ENCODE measurements at places on chromosomes 3 and 15.

GRCh38 chr15:77180270-77180669 is 109.4 kb upstream of the TSPAN3 start:
- no peak for DNase-seq

- DNase-seq: no peak
Measured at GRCh38 chr15:43135351-43135750, 2.0 kb downstream of the TMEM62 start.

- DNase-seq: no peak
Measured at GRCh38 chr15:69609176-69609575, 156.6 kb downstream of the RPLP1 start.

DNA sequence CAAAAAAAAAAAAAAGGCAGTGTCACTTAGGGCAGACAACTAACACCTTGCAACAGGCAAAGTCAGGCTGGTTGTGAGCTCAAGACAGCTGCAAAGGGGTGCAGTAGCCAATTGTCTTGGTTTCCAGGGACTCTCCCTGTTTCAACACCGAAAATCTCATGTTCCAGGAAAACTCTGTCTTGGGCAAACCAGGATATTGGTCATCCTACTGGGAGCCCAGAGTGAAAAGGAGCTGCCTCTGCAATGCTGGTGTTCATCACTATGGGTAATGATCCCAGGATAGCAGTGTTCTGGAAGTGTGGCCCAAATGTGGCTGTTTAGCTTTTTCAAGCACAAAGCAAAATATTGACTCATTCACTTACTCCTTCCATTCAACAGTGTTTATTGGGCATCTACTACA is 82.6 kb downstream of the ARHGAP31 start:
- no peak for DNase-seq

DNA sequence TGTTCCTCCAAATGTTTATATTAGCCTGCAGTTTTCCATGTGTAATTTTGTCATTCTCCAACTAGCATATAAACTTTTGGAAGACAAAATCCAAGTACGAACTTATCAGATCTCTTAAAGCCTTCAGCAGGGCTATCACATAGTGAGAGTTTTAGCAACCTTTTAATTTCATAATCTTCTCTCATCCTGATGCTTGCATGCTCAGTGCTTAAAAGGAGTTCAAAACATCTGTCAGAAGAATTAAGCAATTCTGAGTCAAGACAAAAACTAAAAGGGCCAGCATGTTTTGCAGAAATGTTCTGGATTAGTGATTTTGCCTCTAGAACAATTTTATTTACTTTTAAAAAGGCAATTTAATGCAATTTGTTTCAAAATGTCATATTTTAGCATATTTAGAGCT is 73.4 kb upstream of the SLC2A2 start:
- DNase-seq: no peak

- no peak for DNase-seq
Measured at GRCh38 chr15:61256231-61256630, 27.1 kb upstream of the RORA start.

DNA sequence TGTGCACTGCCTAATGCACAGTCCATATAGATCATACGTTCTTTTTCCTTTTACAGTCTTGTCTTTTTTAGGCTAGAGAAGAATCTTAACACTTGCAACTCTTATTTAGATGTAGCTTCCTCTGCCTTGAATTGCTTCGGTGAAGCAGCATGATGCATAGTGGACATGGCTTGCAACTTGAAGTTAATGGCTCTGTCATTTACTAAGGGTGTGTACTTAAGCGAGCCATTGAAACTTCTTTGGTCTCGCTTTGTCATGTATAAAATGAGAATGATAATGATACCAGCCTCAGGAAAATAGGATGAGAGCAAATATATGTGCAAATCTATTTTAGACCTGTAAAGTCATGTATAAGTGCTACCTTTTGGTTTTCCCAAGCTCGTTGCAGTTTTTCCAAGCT is 147.4 kb downstream of the GHSR start:
- no peak for DNase-seq

- no peak for DNase-seq
Measured at GRCh38 chr3:188567478-188568195, 413.7 kb downstream of the LPP start.

- no peak for DNase-seq
Measured at GRCh38 chr3:46905213-46905560, 27.7 kb downstream of the PTH1R start.

GRCh38 chr15:53295574-53295973 is 463.9 kb downstream of the WDR72 start:
- DNase-seq: no peak

DNA sequence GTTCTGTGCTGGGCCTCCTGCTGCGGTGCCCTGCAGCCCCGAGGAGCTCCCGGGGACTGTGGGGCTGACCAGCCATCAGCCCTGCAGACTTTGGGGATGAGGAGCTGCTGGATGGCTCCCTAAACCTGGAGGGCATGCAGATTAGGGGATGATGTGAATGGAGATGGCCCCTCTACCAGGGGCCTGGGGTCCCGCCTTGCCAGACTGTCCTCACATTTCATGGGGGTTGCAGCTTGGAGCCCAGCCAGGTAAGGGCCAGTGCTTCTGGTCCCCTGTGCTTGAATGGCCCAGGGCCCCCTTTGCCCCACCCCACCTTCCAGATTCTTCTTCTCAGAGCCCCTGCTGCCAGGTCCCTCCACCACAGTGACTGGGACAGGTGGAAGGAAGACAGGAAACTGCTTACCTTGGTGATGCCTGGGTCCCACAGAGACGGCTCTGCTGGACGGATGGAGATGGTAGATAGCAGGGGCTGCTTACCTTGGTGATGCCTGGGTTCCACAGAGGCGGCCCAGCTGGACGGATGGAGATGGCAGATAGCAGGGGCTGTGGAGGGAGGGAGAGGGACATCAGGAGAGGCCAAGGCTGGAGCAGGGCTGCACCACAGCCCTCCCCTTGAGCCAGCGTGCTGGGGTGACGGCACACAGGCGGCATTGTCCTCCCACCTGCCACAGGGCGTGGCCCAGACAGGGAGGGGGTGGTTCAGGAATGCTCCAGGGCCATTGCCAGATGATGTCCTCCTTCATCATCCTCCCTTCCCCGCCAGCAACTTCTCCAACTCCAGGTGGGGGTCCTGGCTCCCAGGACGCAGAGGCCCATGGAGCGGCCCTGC is at the start of gene SPTBN5:
Gene SPTBN5, minus strand, starts transcription at position 632 of the 829 bp plus-strand sequence. Its CDS starts 556 bp downstream, at position 76.
- DNase-seq: no peak

GRCh38 chr3:170584585-170585007 is 1.3 kb downstream of the SLC7A14 start:
- DNase-seq: peak; percentile 39

- no peak for DNase-seq
Measured at GRCh38 chr3:27500986-27501385, 16.8 kb upstream of the SLC4A7 start.

DNA sequence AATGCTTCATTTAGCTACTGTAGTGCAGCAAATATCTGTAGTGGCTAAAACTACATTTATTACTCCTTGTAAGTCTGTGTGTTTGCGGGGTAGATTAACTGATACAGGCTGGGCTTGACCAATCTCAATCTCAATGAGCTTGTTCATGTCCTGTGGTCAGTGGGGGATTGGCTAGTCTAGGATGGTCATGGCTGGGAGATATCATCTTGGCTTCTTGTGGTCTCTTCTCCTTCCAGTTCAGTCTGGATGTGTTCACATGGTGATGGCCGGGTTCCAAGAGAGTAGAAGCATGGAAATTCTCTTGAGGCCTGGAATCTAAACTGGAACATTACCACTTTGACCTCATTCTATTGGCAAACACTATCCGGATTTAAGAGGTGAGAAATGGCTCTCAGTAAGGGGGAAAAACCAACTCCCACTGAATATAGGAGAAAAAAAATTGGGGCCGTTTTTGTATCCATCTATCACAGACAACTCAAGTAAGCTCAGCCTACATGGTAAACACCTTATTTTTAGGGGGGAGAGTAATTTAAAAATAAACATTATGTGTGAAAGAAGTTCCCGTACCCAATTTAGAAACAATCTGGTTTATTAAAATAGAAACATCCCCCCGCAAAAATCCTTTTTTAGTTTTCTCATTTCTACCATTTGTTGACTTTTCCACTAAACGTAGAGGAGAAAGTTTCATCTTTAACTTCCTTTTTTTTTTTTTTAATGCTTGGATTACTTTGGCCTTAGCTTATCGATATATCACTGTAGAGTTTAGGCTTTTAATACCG is 284.9 kb upstream of the TBC1D5 start:
- no peak for DNase-seq

GRCh38 chr3:194487289-194488054 is 670 bp upstream of the ATP13A3 start:
- DNase-seq: peak; percentile 37

DNA sequence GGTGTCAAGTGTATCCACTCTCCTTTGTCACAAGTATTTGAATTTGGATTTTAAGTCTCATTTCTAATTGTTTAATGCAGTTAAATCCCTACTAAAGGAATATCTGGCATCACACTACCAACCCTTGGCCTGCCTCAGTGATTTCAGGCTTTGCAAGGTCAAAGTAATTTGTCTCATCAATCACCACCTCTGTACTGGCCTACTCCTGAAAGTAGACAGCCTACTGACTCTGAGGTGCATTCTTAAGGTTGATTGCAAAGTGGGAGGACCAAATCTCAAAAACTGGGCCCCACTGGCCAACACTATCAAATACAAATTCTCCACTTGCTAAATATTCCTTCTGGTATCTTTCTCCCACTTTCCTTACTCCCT is 851 bp upstream of the TEX55 start:
- DNase-seq: no peak

DNA sequence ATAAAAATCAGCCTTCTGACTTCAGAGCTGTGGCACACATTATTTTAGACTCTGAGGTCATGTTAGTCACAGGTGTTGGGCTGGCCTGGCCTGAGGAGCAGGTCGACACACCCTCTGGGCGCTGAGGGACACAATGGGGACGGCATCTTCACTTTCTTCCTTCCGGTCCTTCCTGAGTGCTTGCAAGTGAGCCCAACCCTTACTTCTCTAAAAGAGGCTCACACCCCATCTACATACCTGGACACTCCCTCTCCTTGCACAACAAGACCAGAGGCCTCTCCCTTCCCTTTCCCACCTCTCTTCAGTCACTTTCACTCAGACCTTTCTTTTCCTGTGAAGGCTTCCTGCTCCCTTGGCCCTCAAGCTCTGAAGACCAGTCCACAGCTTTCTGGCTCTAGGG is 85.4 kb downstream of the XXYLT1 start:
- DNase-seq: no peak

GRCh38 chr3:51715231-51715976 is 8.5 kb downstream of the GRM2 start:
- no peak for DNase-seq

DNA sequence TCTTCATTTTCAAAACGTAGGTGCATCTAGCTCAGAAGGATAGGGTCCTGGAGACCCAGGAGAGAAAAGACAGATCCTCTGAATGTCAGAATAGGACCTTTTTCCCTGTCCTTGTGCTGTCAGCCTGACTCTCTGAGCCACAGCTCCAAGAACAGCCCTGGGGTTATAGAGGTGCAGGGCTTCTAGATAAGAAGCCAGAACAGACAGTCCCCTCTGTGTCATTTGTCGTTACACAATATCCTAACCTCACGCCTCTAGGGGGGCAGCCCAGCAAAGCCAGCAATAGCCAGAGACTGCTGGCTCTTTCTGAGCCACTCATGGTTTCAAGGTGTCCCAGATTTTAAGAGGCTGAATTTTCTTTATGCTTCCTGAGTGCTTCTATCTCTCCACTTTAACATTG is 153.2 kb upstream of the THBS1 start:
- no peak for DNase-seq

- DNase-seq: no peak
Measured at GRCh38 chr3:195180490-195181112, 90.4 kb downstream of the XXYLT1 start.

GRCh38 chr3:15331606-15332404 is 581 bp downstream of the SH3BP5 start:
- DNase-seq: peak; percentile 19

- DNase-seq: no peak
Measured at GRCh38 chr3:151504606-151505005, 43.7 kb upstream of the IGSF10 start.

DNA sequence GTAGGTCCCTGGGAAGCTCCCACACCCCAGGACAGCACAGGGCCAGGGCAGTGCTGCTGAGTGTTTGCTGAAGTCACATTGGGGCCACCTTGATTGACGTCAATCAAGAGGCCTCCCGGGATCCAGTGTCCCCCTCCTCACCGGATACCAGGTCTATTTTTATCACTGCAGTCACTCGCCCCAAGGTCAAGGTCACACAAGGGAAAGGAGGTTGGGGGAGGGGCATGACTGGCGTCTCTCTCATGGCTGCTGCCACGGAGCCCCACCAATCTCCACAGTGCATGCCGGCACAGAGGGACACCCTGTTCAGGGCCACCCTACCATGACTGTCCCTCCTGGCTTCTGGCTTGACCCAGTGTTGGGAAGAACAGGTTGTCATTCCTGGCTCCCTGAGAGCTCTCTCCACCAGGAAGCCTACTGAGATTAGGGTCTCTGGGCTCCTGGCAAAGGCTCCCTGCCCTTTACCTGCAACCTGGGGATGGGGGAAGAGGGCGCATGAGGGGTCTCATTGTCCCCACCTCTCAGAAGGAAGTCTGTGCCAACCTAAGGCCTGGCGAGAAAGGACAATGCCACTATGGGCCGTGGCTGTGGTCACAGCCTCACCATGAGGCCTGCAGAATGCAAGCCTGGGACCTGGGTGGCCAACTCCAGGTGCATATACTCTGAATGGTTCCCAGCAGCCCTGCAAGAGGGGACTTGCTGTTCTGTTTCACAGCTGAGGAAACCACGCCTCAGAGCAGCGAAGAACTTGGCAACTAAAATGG is 1.5 kb downstream of the MYL3 start:
- DNase-seq: no peak

DNA sequence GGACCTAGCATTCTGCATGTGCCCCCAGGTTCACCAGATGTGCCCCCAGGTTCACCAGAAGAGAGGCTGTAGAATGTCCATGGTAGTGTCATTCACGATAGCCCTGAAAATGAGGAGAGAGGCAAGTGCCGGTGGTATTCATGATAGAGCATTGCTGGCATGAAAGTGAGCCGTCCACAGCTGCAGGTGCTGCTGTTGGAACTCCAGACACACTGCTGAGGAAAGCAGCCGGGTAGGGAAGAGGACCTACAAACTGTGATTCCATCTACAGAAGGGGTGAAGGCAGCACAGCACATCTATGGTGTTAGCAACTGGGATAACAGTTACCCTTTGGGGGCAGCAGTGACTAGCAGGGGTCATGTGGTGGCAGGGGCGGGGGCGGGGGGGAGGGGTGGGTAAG is 125.0 kb upstream of the PLXNA1 start:
- no peak for DNase-seq

GRCh38 chr3:186182850-186183249 is 74.0 kb upstream of the ETV5 start:
- no peak for DNase-seq

All from activated T-helper 2 cell treated with anti-CD3 and anti-CD28 coated beads, Interferon-gamma antibody, Interleukin-2, Interleukin-4, amounts not matched to agents 10 μg/mL and 5 μg/mL and 100 μg/mL, durations not matched to agents 14 hours and 24 hours and 36 hours (primary cell).